Spinal cord (tissue), 10 donors: ENCODE measurements at places on chromosomes 11 and 22.
A peak's percentile ranks its signal among the peaks of the same experiment; 100 is the strongest.

GRCh38 chr11:88555018-88555828 is 217.7 kb upstream of the CTSC start:
- no peak for DNase-seq

- DNase-seq = no peak
These were observed 149.4 kb downstream of the DBX1 start for GRCh38 chr11:20010851-20011225.

DNA sequence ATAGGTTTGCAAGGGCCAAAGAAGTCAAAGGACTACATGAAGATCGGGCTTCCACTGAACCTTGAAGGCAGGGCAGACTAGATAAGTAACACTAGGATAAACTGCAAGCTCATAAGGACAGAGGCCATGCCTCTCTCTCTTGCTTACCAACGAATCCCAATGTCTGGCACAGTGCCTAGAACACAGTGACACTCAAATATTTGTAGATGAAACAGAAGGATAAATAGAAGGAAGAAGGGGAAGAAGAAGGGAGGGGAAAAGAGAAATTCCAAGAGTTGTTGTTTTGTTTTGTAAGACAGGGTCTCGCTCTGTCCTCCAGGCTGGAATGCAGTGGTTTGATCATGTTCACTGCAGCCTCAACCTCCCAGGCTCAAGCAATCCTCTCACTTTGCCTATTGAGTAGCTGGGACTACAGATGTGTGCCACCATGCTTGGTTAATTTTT is 26.9 kb downstream of the SIK3 start:
- no peak for DNase-seq

- DNase-seq = no peak
These were observed 444.4 kb downstream of the BUD13 start for GRCh38 chr11:116328391-116328790.

DNA sequence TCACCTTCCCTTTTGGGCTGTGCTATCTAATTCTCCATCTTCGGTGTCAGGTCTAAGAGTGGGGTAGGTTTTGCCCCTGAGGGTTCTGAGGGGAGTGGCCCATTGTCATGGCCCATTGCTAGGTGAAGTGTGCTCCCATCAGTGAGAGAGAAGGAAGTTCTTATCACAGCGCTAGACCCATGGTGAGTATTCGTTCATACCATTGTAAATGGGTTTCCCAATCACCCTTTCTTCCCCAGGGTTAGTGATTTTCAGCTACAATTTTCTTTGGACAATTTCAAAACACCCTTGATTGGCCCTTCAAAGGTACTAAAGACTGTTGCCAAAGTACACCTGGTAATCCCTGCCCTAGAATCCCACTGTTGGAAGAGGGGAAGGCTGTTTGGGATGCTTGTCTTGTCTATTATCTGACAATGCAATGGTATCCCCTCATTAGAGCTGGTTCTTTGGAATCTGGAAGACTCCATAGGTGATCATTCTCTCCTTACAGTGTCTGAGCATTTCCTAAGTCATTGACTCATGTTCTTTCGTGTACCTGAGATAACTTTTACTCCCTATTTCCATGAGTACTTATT is 20.2 kb downstream of the MPEG1 start:
- DNase-seq = no peak

GRCh38 chr11:126313826-126314225 is 10.0 kb downstream of the DCPS start:
- DNase-seq = no peak

- DNase-seq = no peak
These were observed 281.9 kb downstream of the CADM1 start for GRCh38 chr11:115222218-115222862.

- DNase-seq = no peak
These were observed at the start of gene PCF11 for GRCh38 chr11:83156996-83157593. Gene PCF11, plus strand, starts transcription at chr11:83157131. Its CDS starts 309 bp downstream, at chr11:83157440.

GRCh38 chr11:107683061-107683460 is 28.8 kb downstream of the SLN start:
- DNase-seq = no peak

- DNase-seq = no peak
These were observed 9.1 kb downstream of the GAL3ST1 start for GRCh38 chr22:30565341-30565740.

DNA sequence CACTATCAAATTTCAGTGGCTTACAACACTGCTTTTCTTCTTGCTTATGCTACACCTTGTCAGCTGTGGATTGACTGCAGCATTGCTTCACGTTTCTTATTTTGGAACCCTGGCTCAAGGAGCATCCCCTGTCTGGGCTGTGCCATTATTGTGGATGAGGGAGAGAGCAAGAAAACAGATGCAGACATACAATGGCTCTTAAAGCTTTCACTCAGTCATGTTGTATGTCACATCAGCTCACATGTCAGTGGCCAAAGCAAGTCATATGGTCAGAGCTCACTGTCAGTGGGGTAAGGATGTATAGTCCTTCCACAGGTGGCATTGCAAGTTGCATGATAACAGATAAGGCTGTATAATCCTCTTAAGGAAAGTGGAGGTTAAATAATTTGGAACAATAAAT is 10.0 kb downstream of the ARHGEF12 start:
- DNase-seq = no peak

DNA sequence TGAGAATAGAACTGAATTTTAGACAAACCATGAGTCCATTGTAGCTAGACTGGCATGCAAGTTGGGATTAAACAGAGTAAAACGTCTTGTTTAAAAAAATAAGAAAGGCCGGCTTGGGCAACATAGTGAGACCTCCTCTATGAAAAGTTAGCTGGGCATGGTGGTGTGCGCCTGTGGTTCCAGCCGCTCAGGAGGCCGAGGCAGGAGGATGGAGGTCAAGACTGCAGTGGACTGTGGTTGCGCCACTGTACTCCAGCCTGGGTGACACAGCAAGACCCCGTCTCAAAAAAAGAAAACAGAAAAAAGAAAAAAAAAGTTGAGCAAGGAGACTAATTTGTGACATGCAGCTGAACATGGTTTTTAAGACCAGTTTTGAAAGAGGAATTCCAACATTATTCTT is 23.5 kb downstream of the CDPF1 start:
- no peak for DNase-seq

DNA sequence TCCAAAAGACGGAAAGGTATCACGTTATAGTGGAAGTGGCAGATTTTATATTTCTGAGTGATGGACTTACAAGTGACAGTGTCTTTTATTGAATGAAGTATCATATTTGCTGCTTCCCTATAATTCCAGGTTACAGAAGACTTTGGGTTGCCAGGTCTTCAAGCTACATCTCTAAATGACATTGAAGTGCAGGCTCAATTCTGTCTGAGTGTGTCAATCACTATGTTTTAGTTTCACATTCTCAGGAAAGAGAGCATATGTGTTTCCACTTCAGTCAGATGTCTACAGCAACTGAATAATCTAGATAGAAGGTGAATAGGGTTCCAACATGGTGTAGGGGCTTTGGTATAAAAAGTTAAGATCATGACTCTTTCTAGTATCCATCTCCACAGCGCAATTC is 492.7 kb upstream of the API5 start:
- no peak for DNase-seq

GRCh38 chr11:27497284-27497866 is 9.2 kb downstream of the LIN7C start:
- DNase-seq = peak; percentile 49

- DNase-seq = no peak
These were observed 2.3 kb downstream of the HRAS start for GRCh38 chr11:532986-533585.

DNA sequence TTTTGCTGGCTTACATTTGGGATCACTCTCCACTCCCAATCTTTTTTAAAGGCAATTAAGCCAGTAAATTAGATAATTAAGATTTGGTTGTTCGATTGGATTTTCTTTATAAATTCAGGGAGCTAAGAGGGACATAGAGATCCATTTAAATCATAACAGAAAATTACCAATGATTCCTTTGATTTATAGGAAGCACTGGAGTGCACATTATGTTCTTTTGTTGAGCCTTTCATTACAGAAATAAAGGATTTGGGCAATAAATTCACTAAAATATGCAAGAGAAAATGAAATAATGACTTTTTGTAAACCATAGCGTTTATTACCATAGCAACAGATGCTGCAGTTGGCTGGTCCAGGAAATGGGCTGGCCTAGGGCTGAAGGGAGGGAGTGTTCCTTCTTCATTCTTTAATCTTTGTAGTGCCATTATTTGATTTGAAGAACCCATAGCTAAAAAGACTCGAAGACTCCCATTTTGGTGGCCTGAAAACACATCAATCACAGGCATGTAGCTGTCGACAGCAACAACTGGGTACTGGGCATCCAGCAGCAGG is 73.0 kb downstream of the C2CD3 start:
- DNase-seq = no peak

- peak; percentile 68 for DNase-seq
These were observed 55.7 kb downstream of the CD82 start for GRCh38 chr11:44621140-44621681.

DNA sequence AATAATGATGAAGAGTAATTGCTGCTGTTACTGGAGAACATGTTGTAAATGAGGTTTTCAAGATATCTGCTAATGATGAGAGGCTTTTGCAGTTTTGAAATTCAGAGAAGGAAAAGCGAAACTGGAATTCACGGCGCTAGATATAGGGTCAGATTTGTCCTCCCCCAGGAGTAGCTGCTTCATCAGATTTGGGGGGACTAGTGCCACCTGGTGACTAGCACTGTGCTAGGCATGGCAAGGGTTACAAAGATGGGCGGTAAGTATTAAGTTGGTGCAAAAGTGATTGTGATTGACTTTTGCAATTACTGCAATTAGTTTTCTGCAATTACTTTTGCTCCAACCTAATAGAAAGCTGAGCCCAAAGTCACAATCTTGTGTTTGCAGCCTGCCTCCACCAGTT is 879.9 kb upstream of the TENM4 start:
- no peak for DNase-seq

GRCh38 chr11:17922416-17922788 is 90.4 kb downstream of the SERGEF start:
- no peak for DNase-seq
